ENCODE measurements at places on chromosomes 2 and 18. TPM values are rescaled to one million over a fixed set of nuclear protein-coding genes. Genes with fewer than 3 reads are reported as not detected.

DNA sequence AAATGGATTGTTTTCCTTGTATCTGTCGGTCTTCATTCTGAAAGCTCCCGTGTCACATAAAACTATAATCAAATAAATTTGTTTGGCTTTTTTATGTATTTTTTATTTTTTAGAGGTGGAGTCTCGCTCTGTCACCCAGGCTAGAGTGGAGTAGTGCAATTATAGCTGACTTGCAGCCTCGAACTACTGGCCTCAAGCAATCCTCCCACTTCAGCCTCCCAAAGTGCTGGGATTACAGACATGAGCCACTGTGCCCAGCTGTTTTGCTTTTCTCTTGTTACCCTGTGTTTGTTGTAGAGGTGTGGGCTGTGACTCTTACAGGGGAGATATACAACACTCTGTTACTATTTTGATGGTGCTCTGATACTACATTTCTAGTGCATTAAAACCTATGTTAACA is 2.2 kb downstream of the GALM start:
- DNase-seq: no peak
- H3K4me1 ChIP-seq: peaks cover 39% of the 10 kb centered on the region
- no peaks in the 10 kb centered on the region for H3K36me3 ChIP-seq
- H3K27ac ChIP-seq: peak overlapping the region; percentile 60
- H3K27me3 ChIP-seq: no peaks in the 10 kb centered on the region

DNA sequence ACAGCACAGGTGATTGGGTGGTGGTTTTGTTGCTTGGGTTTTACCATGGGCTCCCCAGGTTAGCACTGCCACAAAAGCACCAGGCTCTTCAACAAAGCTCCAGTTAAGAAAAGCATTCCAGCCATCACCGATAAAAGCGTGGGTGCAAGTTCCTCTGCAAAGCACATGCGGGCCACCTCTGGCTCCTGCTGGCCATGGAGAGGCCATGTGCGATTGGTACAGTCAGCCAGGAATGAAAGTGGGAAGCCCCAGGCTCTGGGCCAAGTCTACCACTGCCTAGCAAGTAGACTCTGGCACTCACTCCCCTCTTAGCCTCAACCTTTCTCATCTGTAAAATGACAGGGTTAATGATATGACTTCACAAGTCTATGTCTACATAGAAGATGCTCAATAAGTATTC is 36.0 kb downstream of the BCL11A start:
- H3K4me3 ChIP-seq: no peak overlapping the region
- no peak overlapping the region for H3K27ac ChIP-seq
- no peaks in the 10 kb centered on the region for H3K36me3 ChIP-seq
- no peaks in the 10 kb centered on the region for H3K27me3 ChIP-seq
- H3K4me1 ChIP-seq: no peaks in the 10 kb centered on the region

- no peaks in the 10 kb centered on the region for H3K27me3 ChIP-seq
- no peak for DNase-seq
- no peak overlapping the region for H3K27ac ChIP-seq
These were observed 210.3 kb upstream of the ETAA1 start for GRCh38 chr2:67186871-67187270.

The STRN gene
- 28.3 TPM for total RNA-seq

- DNase-seq: no peak
- H3K27me3 ChIP-seq: no peaks in the 10 kb centered on the region
- no peaks in the 10 kb centered on the region for H3K36me3 ChIP-seq
- H3K4me3 ChIP-seq: no peak overlapping the region
These were observed 377.2 kb downstream of the CNTNAP5 start for GRCh38 chr2:124402274-124402673.

The IL36B gene
- total RNA-seq: not detected
